ENCODE measurements at places on chromosomes 7 and 10. TPM values are rescaled to one million over a fixed set of nuclear protein-coding genes. Genes with fewer than 3 reads are reported as not detected.

The CYP51A1 gene
- 32.9 TPM for total RNA-seq

The SEC31B gene
- 6.5 TPM for total RNA-seq

The AGR3 gene
- total RNA-seq = not detected

The UNC5B gene
- 11.2 TPM for total RNA-seq

The LRIT1 gene
- total RNA-seq = not detected

The SLC18A2 gene
- 2.3 TPM for total RNA-seq

The SSBP1 gene
- total RNA-seq = 32.6 TPM

The TEX47 gene
- not detected for total RNA-seq

DNA sequence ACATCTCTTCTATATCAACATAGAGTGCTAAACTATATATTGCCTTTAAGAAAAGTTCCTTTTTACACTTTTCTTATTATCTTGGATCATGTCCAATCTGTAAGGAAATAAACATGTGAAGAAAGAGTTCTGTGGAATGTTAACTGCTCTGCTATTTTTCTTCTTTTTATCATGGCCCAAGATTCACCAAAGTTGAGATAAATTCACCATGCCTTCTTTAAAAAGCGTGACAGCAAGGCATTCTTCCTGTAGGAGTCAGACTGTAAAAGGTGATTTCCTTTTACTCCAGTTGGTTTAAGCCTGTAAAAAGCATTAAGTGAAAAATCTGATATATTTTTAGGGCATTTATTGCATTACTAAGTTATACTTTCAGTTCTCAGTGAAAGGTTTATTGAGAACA lies 165.7 kb upstream of the FZD1 start:
- no peaks in the 10 kb centered on the region for H3K4me1 ChIP-seq
- no peak for DNase-seq
- H3K27me3 ChIP-seq = no peaks in the 10 kb centered on the region
- no peak overlapping the region for H3K27ac ChIP-seq
- H3K4me3 ChIP-seq = no peak overlapping the region
- H3K36me3 ChIP-seq = no peaks in the 10 kb centered on the region

- peak; percentile 38 for DNase-seq
- H3K36me3 ChIP-seq = peaks cover 18% of the 10 kb centered on the region
- H3K27ac ChIP-seq = no peak overlapping the region
- no peaks in the 10 kb centered on the region for H3K27me3 ChIP-seq
These were observed 53.8 kb downstream of the WDR37 start for GRCh38 chr10:1109795-1110673.

DNA sequence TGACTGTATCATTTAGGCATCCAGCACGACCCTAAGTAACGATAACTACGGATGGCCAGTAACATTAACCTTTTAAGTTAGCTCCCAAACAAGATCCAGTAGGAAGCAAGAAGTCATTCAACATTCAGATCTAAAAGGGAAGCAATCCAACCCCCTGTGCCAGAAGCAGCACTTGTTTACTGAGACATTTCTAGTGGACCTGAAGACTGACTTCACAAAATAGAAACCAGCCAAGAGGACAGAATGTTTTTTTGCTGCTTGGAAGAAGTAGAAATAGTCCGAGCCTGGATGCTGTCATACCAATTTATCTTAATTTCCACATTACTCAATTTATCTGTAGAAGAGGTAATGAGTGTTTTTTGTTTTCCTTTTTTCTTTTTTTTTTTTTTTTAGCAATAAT lies 88.0 kb upstream of the CTTNBP2 start:
- H3K36me3 ChIP-seq = no peaks in the 10 kb centered on the region
- no peaks in the 10 kb centered on the region for H3K4me1 ChIP-seq
- DNase-seq = no peak

DNA sequence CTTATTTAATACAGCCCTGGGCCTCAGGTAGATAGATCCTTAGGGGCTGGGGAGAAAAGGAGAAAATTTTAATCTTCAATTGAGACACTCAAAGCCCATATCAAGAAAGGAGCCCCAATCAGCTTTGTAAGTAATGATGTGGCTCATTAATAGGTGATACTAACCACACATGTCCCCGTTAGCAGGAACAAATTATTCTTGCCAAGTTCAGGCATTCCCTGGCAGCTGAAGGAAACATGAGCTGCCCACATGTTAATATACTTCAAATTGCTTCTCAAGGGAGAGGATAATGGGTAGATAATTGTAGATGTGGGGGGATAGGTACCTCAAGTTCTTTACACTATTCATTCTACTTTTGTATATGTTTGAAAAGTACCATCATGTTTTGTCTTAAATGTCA lies 14.5 kb downstream of the IFIT5 start:
- H3K4me3 ChIP-seq = no peak overlapping the region
- H3K36me3 ChIP-seq = no peaks in the 10 kb centered on the region
- no peaks in the 10 kb centered on the region for H3K27me3 ChIP-seq

GRCh38 chr10:12418725-12419261 lies 69.4 kb downstream of the CAMK1D start:
- H3K27me3 ChIP-seq = no peaks in the 10 kb centered on the region
- peak; percentile 7 for DNase-seq
- no peaks in the 10 kb centered on the region for H3K36me3 ChIP-seq
- no peak overlapping the region for H3K4me3 ChIP-seq
- no peak overlapping the region for H3K27ac ChIP-seq

- H3K4me3 ChIP-seq = no peak overlapping the region
- DNase-seq = peak; percentile 37
- H3K36me3 ChIP-seq = no peaks in the 10 kb centered on the region
- H3K27ac ChIP-seq = peak overlapping the region; percentile 27
- peaks cover 31% of the 10 kb centered on the region for H3K4me1 ChIP-seq
These were observed 15.1 kb upstream of the MRC1 start for GRCh38 chr10:17793823-17794644.

- no peak overlapping the region for H3K4me3 ChIP-seq
- H3K36me3 ChIP-seq = no peaks in the 10 kb centered on the region
- no peak for DNase-seq
These were observed 193.4 kb downstream of the CCDC3 start for GRCh38 chr10:12808014-12808613.

GRCh38 chr10:35435824-35436223 lies 99.5 kb downstream of the CCNY start:
- peaks cover 14% of the 10 kb centered on the region for H3K4me1 ChIP-seq
- no peaks in the 10 kb centered on the region for H3K27me3 ChIP-seq
- no peaks in the 10 kb centered on the region for H3K36me3 ChIP-seq
- no peak overlapping the region for H3K4me3 ChIP-seq

GRCh38 chr7:81534996-81535395 lies 234.9 kb downstream of the HGF start:
- H3K36me3 ChIP-seq = no peaks in the 10 kb centered on the region
- no peak for DNase-seq
- H3K27me3 ChIP-seq = no peaks in the 10 kb centered on the region
- no peak overlapping the region for H3K27ac ChIP-seq

- H3K36me3 ChIP-seq = no peaks in the 10 kb centered on the region
- no peak for DNase-seq
- H3K27me3 ChIP-seq = no peaks in the 10 kb centered on the region
- H3K4me1 ChIP-seq = peaks cover 23% of the 10 kb centered on the region
- no peak overlapping the region for H3K4me3 ChIP-seq
These were observed 16.7 kb downstream of the POLL start for GRCh38 chr10:101571271-101571925.

DNA sequence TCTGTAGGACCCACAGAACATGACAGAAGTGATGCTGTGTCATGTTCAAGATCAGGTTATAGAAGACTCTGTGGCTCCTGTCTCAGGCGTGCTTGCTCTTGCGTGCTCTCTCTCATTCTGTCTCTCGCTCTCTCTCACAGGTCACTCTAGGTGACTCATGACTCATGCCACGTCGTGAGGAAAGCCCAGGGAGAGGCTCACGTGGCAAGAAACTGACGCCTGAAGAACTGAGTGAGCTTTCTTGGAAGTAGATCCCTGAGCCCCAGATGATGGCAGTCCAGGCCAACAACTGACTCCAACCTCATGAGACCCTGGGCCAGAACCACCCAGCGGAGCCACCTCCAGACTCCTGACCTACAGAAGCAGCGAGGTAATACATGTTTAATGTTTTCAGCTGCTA lies 103.3 kb downstream of the DNMBP start:
- H3K27ac ChIP-seq = no peak overlapping the region
- peaks cover 8% of the 10 kb centered on the region for H3K36me3 ChIP-seq
- H3K4me1 ChIP-seq = no peaks in the 10 kb centered on the region
- DNase-seq = no peak
- H3K27me3 ChIP-seq = no peaks in the 10 kb centered on the region

DNA sequence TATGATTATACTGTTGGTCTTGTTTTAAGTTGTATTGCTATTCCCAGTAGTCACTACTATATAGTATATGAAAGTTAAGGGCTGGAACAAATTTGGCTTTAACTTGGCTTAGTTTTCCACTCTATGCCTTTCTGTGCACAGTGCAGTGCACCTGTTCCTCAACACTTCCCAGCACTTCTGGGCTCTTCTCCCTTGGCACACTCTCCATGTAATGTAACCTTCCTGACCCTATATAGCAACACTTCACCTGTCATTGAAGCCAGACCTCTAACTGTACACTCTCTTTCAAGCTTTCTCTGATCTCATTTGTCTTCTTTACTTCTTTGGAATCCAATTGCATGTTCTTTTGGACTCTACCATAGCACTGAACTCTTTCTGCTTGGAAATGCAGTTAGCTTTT lies 83.9 kb upstream of the SMIM30 start:
- H3K4me1 ChIP-seq = no peaks in the 10 kb centered on the region
- H3K27me3 ChIP-seq = no peaks in the 10 kb centered on the region
- no peak overlapping the region for H3K4me3 ChIP-seq
- H3K36me3 ChIP-seq = no peaks in the 10 kb centered on the region
- DNase-seq = no peak

DNA sequence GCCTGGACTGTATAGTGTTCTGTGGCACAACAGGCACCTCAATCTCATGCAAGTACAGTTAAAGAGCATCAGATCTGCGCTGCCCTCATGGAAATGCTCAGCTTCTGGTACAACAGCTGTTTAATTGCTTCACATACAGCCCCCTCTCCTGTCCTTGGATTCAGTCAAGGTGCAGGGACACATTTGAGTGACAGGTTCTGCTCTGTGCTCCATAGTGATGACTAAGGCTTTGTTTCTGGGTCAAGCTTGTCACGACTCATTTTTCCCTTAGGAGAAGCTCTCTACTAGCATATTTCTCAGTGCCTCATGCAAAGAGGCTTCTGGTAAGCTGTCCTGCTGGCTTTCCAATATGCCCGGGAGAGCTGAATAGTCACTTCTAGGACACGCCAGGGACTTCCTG lies 26.8 kb upstream of the MYO3A start:
- no peak overlapping the region for H3K4me3 ChIP-seq
- H3K27ac ChIP-seq = no peak overlapping the region
- no peaks in the 10 kb centered on the region for H3K4me1 ChIP-seq

GRCh38 chr10:85767891-85768290 lies 598.7 kb downstream of the GRID1 start:
- no peak overlapping the region for H3K4me3 ChIP-seq
- no peaks in the 10 kb centered on the region for H3K36me3 ChIP-seq
- H3K4me1 ChIP-seq = no peaks in the 10 kb centered on the region
- no peak for DNase-seq
- no peak overlapping the region for H3K27ac ChIP-seq

DNA sequence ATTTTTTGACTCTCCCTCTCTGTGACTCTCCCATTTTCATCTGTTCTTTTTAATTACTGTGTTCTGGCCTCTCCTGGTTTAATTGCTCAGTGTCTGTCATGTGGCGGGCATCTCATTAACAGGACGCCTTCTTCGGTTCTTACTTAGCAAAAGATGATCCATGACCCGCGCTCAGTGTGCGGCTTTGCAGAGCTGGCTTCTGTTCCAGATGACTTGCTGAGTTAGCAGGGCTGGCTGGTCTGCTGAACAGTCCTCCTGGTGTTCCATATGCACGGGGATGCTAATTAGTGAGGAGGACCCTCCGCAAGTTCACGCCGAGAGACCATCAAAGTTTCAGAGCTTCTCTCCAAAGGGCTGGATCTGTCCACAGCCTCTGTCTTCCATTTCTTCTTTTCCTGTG lies 258.6 kb upstream of the MKI67 start:
- no peaks in the 10 kb centered on the region for H3K4me1 ChIP-seq
- no peaks in the 10 kb centered on the region for H3K27me3 ChIP-seq
- no peak for DNase-seq
- no peak overlapping the region for H3K4me3 ChIP-seq
- H3K27ac ChIP-seq = no peak overlapping the region
- no peaks in the 10 kb centered on the region for H3K36me3 ChIP-seq

DNA sequence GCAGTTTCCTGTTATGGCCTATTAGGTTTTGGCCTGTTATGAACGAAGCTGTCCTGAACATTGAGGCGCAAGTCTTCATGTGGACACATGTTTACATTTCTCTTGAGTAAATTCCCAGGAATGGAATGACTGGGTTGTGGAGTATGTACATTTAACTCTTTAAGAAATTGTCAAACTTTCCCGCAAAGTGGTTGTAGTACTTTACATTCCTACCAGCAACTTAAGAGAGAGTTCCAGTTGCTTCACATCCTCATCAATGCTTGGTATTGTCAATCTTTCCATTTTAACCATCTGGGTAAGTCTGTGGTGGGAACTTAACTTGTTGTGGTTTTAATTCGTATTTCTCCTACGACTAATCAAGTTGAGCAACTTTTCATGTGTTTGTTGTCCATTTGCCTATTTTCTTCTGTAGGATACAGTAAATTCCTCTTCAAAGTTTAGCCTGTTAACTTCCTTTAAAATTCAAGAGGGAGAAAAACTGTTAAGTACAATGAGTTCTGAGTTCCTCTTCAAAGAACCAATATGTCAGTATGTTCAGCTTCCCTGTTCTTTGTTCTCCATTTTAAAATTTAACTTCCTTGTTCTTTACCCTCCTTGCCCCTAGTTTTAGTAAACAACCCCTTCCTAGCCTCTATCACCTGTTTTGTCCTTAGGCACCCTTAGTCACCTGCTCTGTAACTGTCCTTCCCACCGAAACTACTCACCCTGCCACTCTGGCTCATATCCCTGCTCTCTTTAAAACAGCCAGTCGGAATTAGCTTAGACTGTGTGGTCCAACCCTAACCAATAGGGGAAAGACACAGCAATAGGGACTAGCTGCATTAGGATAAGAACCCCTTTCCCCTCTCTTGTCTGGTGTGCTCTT lies 74.0 kb downstream of the FAM241B start:
- no peak for DNase-seq
- peaks cover 3% of the 10 kb centered on the region for H3K27me3 ChIP-seq
- no peaks in the 10 kb centered on the region for H3K36me3 ChIP-seq
- no peak overlapping the region for H3K27ac ChIP-seq
- H3K4me1 ChIP-seq = no peaks in the 10 kb centered on the region

DNA sequence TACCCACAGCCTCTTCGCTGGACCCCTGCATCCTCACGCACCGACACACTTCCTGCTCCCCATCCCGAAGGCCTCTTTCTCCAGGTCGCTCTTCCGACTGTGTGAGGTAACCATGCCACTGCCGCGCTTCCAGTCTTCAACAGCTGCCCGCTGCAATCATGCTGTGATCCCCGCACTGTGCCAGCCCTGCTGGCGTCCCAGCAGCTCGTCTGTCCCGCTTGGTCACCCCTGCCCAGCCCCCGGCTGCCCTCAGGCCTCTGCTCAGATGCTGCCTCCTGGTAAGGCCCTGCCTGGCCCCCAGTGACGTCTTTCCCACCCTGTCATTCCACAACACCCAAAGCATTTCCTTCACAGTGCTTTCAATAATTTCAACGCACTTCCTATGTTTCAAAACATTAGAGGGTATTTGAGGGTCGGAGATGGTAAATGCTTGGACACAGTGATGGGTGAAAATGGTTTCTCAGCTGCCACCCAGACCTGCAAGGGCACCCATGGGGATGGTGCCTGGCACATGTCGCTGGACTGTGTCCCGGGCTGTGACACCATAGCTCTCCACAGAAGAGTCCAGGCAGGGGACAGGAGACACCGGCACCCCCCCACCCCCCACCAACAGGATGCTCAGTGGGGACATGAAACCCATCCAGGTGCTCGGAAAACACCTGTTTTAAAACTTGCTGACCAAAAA lies 125.2 kb downstream of the MAD1L1 start:
- no peaks in the 10 kb centered on the region for H3K27me3 ChIP-seq
- H3K4me3 ChIP-seq = no peak overlapping the region
- H3K4me1 ChIP-seq = no peaks in the 10 kb centered on the region
- DNase-seq = no peak
- no peaks in the 10 kb centered on the region for H3K36me3 ChIP-seq
- no peak overlapping the region for H3K27ac ChIP-seq

Measured in body of pancreas (tissue), 4 donors.